ENCODE measurements at places on chromosomes 11 and 22. TPM values are rescaled to one million over a fixed set of nuclear protein-coding genes. Genes with fewer than 3 reads are reported as not detected.

DNA sequence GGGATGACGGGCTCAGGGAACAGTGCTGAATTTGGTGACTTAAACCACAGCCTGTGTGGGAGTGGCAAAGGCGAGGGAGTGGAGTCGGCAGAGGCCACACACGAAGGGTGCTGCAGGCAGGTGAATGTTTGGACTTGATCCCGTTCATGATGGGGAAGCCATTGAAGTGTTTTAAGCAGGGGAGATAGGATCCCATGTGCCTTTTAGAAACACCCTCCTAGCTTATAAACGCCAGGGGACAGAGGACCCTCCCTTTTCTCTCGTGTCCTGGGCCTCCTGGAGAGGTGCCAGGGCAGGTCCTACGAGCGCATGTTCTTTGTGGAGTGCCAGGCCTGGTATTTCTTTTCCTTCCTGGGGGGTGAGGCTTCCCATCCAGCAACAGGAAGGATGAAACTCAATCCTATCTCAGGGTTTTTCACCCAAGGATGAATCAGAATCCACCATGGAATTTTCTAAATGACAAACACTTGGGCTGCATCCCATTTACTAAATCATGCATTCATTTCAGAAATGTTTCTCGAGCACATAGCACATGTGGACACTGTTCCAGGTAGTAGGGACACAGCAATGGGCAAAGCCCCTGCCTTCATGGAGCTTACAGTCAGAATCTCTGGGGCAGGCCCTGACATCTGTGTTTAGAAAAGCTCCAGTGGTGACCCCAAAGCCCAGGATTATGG lies 59.6 kb downstream of the CHRDL2 start:
- no peaks in the 10 kb centered on the region for H3K36me3 ChIP-seq
- H3K4me1 ChIP-seq, result peaks cover 6% of the 10 kb centered on the region
- no peaks in the 10 kb centered on the region for H3K27me3 ChIP-seq
- no peak overlapping the region for H3K27ac ChIP-seq

- H3K27ac ChIP-seq, result no peak overlapping the region
- H3K27me3 ChIP-seq, result no peaks in the 10 kb centered on the region
- no peaks in the 10 kb centered on the region for H3K4me1 ChIP-seq
- no peaks in the 10 kb centered on the region for H3K36me3 ChIP-seq
These were observed 44.4 kb downstream of the INSC start for GRCh38 chr11:15159085-15159484.

DNA sequence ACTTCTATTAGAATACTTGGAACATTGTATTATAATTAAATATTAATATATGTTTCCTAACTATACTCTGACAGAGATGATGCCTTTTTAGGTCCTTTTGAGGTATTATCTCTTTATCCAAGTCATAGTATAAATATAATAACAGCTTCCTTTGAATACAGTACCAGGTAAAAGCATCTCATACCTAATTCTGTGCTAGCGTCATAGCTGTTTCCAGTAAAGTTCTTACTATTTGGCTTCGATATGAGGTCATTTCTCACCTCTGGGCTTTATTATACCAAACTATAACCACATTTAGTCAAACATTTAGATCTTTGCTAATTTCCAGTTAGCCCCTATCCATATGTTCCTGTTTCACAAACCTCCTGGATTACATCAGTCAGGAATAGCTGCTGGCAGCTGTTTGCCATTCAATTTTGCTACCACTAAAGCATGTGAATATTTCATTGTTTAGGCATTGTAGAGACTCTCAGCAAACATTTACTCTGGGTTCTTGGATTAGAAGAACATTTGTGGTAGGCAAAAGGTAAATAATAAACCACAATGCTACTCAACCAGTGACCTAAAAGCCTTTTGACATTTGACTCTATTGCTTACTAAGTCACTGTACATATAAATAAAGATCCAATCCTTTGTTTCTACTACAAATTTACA lies 255.1 kb downstream of the TTC28 start:
- no peaks in the 10 kb centered on the region for H3K36me3 ChIP-seq
- no peak overlapping the region for H3K4me3 ChIP-seq
- H3K27me3 ChIP-seq, result no peaks in the 10 kb centered on the region
- no peak overlapping the region for H3K27ac ChIP-seq

DNA sequence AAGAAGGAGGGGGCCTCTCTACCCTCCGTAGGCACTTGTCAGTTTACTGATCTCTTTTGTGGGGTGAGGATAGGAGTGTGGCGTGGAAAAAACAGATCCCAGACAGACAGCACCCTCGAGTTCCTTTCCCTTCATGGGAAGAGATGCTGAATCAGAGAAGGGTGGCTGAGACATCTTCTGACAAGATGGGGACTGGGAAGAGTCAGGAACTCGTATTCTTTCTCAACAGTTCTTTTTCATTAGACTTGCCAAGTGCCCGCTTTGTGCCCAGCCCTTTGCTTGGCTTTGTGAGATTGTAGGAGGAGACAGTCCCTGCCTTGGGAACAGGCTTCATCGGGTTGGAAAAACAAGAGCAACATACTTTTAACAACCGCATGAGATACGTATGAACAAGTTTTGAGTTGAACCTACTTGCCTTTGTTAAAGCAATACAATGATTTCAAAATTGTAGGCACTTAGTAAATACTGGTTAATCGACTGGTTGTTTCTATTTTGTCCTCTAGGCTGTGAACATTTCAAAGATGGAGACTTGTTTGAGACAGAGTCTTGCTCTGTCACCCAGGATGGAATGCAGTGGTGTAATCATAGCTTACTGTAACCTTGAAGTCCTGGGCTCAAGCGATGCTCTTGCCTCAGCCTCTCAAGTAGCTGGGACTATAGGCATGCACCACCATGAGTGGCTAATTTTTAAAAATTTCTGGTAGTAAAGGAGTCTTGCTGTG lies 1.1 kb downstream of the RRM1 start:
- no peak for DNase-seq
- peak overlapping the region; percentile 89 for H3K27ac ChIP-seq
- H3K27me3 ChIP-seq, result no peaks in the 10 kb centered on the region
- peaks cover 16% of the 10 kb centered on the region for H3K4me1 ChIP-seq
- H3K4me3 ChIP-seq, result peak overlapping the region; percentile 81

The BTG4 gene
- not detected for total RNA-seq

The ATL3 gene
- total RNA-seq, result 10.2 TPM

- H3K4me3 ChIP-seq, result no peak overlapping the region
- no peak overlapping the region for H3K27ac ChIP-seq
- DNase-seq, result no peak
- H3K4me1 ChIP-seq, result peaks cover 17% of the 10 kb centered on the region
- H3K36me3 ChIP-seq, result no peaks in the 10 kb centered on the region
These were observed 58.3 kb upstream of the RASD2 start for GRCh38 chr22:35482311-35482710.

DNA sequence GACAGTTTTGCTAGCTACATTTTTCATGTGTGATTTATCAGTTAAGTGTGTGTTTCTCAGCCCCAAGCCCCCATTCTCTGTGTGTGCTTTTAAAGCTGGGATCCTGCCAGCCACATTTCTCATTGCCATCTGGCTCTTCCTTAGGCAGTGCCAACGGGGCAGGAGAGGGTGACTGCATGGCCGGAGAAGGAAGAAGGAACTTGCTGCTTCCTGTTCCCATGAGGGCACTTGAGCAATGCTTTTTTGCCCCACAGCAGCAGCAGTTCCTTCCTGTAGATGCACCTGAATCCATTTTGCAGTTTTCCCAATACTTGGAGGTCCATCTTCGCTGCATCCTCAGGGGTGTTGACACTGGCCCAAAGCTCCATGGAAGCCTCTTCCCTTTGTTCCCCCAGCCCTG lies 37.5 kb downstream of the TNRC6B start:
- H3K27me3 ChIP-seq, result no peaks in the 10 kb centered on the region
- no peaks in the 10 kb centered on the region for H3K36me3 ChIP-seq
- no peak overlapping the region for H3K4me3 ChIP-seq
- H3K4me1 ChIP-seq, result peaks cover 82% of the 10 kb centered on the region
- DNase-seq, result peak; percentile 20

All from gastrocnemius medialis (tissue), 4 donors.